ENCODE measurements at places on chromosomes 3 and 15.

GRCh38 chr3:183092256-183092655 lies 7.0 kb downstream of the MCCC1 start:
- H3K27ac ChIP-seq = no peak overlapping the region
- H3K36me3 ChIP-seq = no peaks in the 10 kb centered on the region
- no peak for DNase-seq
- no peaks in the 10 kb centered on the region for H3K4me1 ChIP-seq
- H3K27me3 ChIP-seq = no peaks in the 10 kb centered on the region
- no peak overlapping the region for H3K4me3 ChIP-seq

- H3K36me3 ChIP-seq = no peaks in the 10 kb centered on the region
- no peak overlapping the region for H3K4me3 ChIP-seq
- no peaks in the 10 kb centered on the region for H3K27me3 ChIP-seq
- H3K4me1 ChIP-seq = no peaks in the 10 kb centered on the region
These were observed 18.3 kb downstream of the P2RY1 start for GRCh38 chr3:152853196-152853595.

- no peak overlapping the region for H3K27ac ChIP-seq
- no peak overlapping the region for H3K4me3 ChIP-seq
- no peaks in the 10 kb centered on the region for H3K27me3 ChIP-seq
- H3K4me1 ChIP-seq = peaks cover 10% of the 10 kb centered on the region
- no peaks in the 10 kb centered on the region for H3K36me3 ChIP-seq
- DNase-seq = no peak
These were observed 204.5 kb upstream of the UBE2E1 start for GRCh38 chr3:23601091-23601822.

- H3K4me1 ChIP-seq = no peaks in the 10 kb centered on the region
- H3K4me3 ChIP-seq = no peak overlapping the region
- H3K27me3 ChIP-seq = no peaks in the 10 kb centered on the region
These were observed 187.9 kb upstream of the ATP10A start for GRCh38 chr15:26050984-26051383.

- H3K36me3 ChIP-seq = no peaks in the 10 kb centered on the region
- no peak for DNase-seq
- no peaks in the 10 kb centered on the region for H3K4me1 ChIP-seq
- no peak overlapping the region for H3K4me3 ChIP-seq
These were observed 143.6 kb upstream of the GOLIM4 start for GRCh38 chr3:168239287-168239686.

DNA sequence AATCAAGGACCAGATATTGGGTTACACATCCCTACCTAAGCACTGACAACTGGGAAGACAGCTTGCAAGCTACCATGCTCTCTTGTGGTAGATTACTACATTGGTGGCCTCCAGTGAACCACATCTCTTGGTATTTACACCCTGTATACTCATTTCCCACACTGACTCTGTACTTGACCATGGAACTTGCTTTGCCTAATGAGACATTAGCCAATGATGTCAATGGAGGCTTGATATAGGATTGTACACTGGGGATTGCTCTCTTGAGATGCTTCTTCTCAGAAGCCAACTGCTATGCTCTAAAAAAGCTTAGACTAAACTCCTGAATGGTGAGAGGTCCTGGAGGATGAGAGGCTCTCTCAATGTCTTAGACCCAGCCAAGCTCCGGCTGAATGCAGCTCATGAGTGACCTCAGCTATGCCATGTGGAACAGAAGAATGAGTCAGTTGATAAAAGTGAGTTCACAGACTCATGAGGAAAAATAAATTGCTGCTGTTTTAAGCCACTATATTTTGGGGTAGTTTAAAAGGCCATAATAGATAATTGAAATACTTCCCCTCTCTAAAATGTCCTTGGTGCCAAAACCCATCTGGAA lies 61.5 kb upstream of the GALNT15 start:
- no peak overlapping the region for H3K4me3 ChIP-seq
- H3K36me3 ChIP-seq = no peaks in the 10 kb centered on the region
- DNase-seq = no peak
- no peaks in the 10 kb centered on the region for H3K27me3 ChIP-seq
- H3K27ac ChIP-seq = peak overlapping the region; percentile 20
- no peaks in the 10 kb centered on the region for H3K4me1 ChIP-seq

DNA sequence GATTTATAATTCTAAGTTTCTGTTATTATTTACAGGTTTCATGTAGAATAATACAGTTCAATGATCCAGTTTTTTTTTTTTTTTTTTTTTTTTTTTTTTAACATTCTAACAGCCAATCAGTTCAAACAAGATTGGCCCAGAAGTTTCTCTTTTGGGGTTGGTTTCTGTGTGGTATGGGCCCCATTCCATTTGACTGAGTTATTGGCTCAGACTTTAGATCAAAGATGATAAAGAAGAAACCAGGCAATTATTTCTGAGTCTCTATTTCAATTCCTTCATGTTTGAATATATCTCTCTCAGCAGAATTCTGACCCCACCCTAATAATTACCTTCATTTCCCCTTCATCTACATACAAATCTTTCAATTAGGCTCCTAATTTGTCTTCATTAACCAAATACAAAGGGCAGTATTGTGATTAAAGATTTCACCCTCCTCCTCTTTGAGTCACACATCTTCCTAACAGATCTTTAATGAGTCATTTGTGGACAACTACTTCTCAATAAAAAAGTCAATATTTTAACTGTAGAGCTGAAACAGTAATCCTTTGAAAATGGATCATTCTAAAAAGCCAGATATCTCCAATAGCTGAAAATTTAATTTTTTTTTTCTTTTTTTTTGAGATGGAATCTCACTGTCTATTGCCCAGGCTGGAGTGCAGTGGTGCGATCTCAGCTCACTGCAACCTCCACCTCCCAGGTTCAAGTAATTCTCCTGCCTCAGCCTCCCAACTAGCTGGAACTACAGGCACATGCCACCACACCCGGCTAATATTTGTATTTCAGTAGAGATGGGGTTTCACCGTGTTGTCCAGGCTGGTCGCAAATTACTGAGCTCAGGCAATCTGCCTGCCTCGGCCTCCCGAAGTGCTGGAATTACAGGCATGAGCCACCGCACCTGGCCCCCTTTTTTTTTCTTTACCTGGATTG lies 878.8 kb downstream of the NAALADL2 start:
- no peaks in the 10 kb centered on the region for H3K4me1 ChIP-seq
- H3K27me3 ChIP-seq = no peaks in the 10 kb centered on the region
- DNase-seq = no peak
- H3K27ac ChIP-seq = no peak overlapping the region
- no peak overlapping the region for H3K4me3 ChIP-seq

GRCh38 chr15:73485372-73485771 lies 42.4 kb downstream of the REC114 start:
- H3K27me3 ChIP-seq = no peaks in the 10 kb centered on the region
- no peak for DNase-seq
- no peaks in the 10 kb centered on the region for H3K36me3 ChIP-seq

- no peaks in the 10 kb centered on the region for H3K27me3 ChIP-seq
- no peak overlapping the region for H3K4me3 ChIP-seq
- H3K36me3 ChIP-seq = no peaks in the 10 kb centered on the region
- H3K4me1 ChIP-seq = no peaks in the 10 kb centered on the region
These were observed 294.1 kb downstream of the ZBTB20 start for GRCh38 chr3:114852966-114853365.

GRCh38 chr3:57544181-57545125 lies at the start of gene DNAH12:
DNAH12 (minus strand) TSS chr3:57544344; CDS start chr3:57542870, 1,474 bp downstream.
- no peak for DNase-seq
- peaks cover 5% of the 10 kb centered on the region for H3K4me1 ChIP-seq
- no peaks in the 10 kb centered on the region for H3K36me3 ChIP-seq
- peaks cover 7% of the 10 kb centered on the region for H3K27me3 ChIP-seq

DNA sequence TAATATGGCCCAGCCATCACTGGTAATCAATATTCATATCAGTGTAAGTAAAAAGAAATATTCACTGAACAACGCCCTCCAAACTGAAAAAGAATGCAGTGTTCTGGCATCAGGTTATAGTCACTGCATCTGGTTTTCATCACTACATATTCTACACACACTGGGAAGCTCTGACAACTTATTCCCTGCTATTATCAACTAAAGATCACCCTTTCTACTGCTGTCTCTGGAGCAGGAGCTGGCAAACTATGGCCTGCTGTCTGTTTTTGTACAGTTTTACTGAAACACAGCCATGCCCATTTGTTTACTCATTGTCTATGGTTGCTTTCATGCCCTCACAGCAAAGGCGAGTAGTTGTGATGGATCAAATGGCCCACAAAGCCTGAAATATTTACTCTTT lies 35.3 kb downstream of the TUBGCP4 start:
- no peak for DNase-seq
- no peaks in the 10 kb centered on the region for H3K27me3 ChIP-seq
- no peak overlapping the region for H3K4me3 ChIP-seq
- peaks cover 33% of the 10 kb centered on the region for H3K36me3 ChIP-seq
- no peak overlapping the region for H3K27ac ChIP-seq

DNA sequence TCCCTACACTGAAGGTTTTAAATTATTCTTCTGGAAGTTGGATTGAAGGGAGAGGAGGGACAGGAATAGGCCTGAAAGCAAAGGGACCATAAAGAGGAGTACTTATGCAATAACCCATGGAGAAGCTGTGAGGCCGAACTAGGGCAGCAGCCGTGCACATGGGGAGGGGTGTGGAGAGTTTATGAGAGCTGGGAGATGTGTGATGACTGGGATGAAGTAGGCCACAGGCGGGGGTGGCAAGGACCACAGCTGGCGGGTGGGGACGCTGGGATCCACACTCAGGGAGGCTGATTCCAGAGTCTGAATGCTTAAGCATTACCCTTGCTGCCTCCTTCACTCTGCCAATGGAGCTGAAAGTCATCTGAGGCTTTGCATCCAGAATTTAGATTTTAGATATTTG lies 123.8 kb downstream of the ARNT2 start:
- no peak for DNase-seq
- no peaks in the 10 kb centered on the region for H3K36me3 ChIP-seq
- H3K4me1 ChIP-seq = peaks cover 9% of the 10 kb centered on the region
- H3K27ac ChIP-seq = no peak overlapping the region
- no peak overlapping the region for H3K4me3 ChIP-seq
- no peaks in the 10 kb centered on the region for H3K27me3 ChIP-seq

GRCh38 chr15:52246686-52247431 lies 48.7 kb downstream of the MYO5C start:
- H3K27ac ChIP-seq = no peak overlapping the region
- H3K36me3 ChIP-seq = no peaks in the 10 kb centered on the region
- no peak for DNase-seq
- H3K27me3 ChIP-seq = no peaks in the 10 kb centered on the region

- no peaks in the 10 kb centered on the region for H3K27me3 ChIP-seq
- peaks cover 12% of the 10 kb centered on the region for H3K4me1 ChIP-seq
- H3K36me3 ChIP-seq = no peaks in the 10 kb centered on the region
- DNase-seq = no peak
- H3K27ac ChIP-seq = no peak overlapping the region
- H3K4me3 ChIP-seq = peak overlapping the region; percentile 25
These were observed 826 bp downstream of the SHC4 start for GRCh38 chr15:48962662-48963523.

- H3K27ac ChIP-seq = no peak overlapping the region
- H3K4me1 ChIP-seq = no peaks in the 10 kb centered on the region
- H3K4me3 ChIP-seq = no peak overlapping the region
- H3K36me3 ChIP-seq = no peaks in the 10 kb centered on the region
These were observed 83.4 kb upstream of the MEX3B start for GRCh38 chr15:82129149-82129692.

GRCh38 chr3:28700728-28701127 lies 352.1 kb upstream of the AZI2 start:
- no peak for DNase-seq
- H3K4me3 ChIP-seq = no peak overlapping the region
- H3K4me1 ChIP-seq = no peaks in the 10 kb centered on the region

GRCh38 chr15:63218100-63218808 lies 28.8 kb downstream of the RAB8B start:
- DNase-seq = no peak
- H3K27me3 ChIP-seq = no peaks in the 10 kb centered on the region
- H3K4me3 ChIP-seq = no peak overlapping the region
- no peak overlapping the region for H3K27ac ChIP-seq
- H3K36me3 ChIP-seq = no peaks in the 10 kb centered on the region

DNA sequence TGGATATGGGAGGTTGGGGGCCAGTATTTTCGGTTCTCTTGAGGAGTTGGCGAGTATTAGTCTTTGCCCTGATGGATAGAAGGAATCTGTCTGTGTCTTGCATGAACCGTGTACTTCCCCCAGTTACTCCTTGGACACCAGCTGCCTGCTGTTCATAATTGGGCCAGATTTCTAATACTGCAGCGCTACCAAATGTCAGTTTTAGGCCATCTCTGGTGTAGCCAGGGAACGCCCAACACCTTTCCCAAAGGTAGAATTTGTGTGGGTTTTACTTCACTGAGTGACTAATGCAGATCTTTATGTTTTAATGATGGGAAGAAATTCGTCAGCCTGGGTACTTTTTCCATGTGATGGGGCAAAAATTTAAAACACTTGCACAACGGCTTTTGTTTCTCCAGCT lies 18.4 kb downstream of the FLNB start:
- H3K4me1 ChIP-seq = peaks cover 56% of the 10 kb centered on the region
- no peak for DNase-seq
- H3K27ac ChIP-seq = peak overlapping the region; percentile 86
- no peaks in the 10 kb centered on the region for H3K36me3 ChIP-seq
- H3K27me3 ChIP-seq = no peaks in the 10 kb centered on the region

- DNase-seq = no peak
- no peak overlapping the region for H3K4me3 ChIP-seq
- H3K27ac ChIP-seq = no peak overlapping the region
These were observed 928.1 kb downstream of the FHIT start for GRCh38 chr3:60323180-60323579.

DNA sequence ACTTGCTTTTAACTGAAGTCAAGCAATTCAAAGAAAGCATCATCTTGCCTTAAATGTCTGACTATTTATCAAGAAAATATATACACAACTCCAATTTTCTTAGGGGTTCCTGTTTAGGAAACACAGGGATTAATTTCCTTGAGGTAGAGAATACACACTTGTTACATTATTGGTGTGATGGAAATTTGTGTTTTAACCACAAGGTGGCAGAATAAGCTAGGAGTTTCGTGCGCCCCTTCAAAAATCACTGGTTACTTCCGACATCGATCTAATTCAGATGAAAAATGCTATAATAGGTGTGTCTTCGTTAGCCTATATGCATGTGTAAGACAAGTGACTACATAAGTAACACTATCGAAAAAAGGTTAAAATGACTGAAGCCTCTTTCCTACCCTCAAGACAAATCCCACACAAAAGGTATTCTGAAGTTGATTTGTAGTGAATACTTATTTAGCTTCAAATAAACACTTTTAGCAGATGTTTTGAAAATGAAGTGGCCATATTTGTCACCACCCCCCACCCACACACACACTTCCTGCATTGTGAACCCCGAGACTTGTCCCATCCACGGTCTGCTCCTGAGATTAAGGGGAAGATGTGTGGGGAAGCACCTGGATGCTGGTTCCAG lies 246.5 kb downstream of the ROBO1 start:
- no peaks in the 10 kb centered on the region for H3K36me3 ChIP-seq
- H3K27me3 ChIP-seq = peaks cover 10% of the 10 kb centered on the region
- no peak overlapping the region for H3K27ac ChIP-seq
- no peaks in the 10 kb centered on the region for H3K4me1 ChIP-seq
- DNase-seq = no peak

- H3K4me1 ChIP-seq = no peaks in the 10 kb centered on the region
- H3K27me3 ChIP-seq = no peaks in the 10 kb centered on the region
- H3K4me3 ChIP-seq = no peak overlapping the region
- DNase-seq = no peak
- H3K27ac ChIP-seq = no peak overlapping the region
- no peaks in the 10 kb centered on the region for H3K36me3 ChIP-seq
These were observed 235.7 kb upstream of the THBS1 start for GRCh38 chr15:39345176-39345575.

All from esophagus squamous epithelium (tissue), 5 donors.